ENCODE measurements at places on chromosomes 5 and 9.

DNA sequence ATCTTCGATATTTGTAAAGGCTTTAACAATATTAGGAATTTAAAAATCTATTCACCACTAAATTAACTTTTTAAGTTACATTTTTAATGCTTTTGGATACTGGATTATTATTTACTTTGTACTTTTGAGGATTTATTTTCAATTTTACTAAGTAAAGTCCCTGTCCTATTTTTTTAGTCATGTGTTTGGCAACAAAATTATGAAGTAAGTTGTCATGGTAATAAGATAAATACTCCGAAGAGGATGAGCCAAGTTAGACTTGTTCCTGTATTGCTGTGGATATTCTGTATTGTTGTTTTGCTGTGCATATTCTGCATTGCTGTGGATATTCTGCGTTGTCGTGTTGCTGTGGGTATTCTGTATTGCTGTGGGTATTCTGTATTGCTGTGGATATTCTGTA is 210.1 kb downstream of the MTRR start:
- no peak for DNase-seq

- DNase-seq: no peak
These were observed 32.4 kb downstream of the C9 start for GRCh38 chr5:39331861-39332381.

DNA sequence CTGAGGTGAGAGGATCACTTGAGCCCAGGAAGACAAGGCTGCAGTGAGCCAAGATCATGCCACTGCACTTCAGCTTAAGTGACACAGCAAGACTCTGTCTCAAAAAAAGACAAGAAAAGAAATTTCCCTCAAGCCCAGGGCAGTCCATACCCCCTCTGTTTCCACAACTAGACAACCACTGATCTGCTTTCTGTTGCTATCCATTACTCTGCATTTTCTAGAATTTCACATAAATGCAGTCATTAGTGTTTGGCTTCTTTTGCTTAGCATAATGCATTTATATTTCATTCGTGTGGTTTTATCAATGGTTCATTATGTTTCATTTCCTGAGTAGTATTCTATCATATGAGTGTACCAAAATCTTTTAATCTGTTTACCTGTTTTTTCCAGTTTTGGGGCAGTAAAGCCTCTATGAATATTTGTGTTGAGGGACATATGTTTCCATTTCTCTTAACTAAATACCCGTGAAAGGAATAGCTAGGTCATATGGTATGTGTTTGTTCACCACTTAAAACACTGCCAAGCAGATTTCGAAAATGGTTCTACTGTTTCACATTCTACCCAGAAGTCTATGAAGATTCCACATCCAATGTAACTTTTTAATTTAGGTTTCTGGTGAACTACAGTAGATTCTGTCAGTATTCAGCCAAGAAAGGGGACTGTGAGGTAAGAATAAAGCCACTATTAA is 271.8 kb downstream of the ZNF608 start:
- no peak for DNase-seq

- no peak for DNase-seq
These were observed 12.3 kb downstream of the ARSB start for GRCh38 chr5:78972654-78973428.

GRCh38 chr9:134944351-134944802 is 26.7 kb upstream of the FCN1 start:
- no peak for DNase-seq

DNA sequence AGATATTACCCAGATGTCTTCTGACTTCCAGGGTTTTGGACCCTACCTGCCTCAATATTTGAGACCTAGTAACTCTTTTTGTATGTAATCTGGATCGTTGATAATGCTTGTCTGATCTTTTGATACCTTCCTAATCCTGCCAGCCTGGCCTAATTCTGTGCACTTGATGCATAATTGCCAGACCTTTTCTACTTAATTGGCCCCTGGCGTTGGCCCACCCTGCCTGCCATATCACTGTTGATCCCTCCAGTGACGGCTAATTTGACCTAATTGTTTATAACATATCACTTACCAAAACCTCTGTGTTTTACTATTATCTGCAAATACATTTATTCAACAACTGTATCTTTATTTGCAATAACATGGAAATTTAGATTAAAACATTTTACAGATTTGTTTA is 49.0 kb downstream of the SLC44A1 start:
- DNase-seq: no peak

DNA sequence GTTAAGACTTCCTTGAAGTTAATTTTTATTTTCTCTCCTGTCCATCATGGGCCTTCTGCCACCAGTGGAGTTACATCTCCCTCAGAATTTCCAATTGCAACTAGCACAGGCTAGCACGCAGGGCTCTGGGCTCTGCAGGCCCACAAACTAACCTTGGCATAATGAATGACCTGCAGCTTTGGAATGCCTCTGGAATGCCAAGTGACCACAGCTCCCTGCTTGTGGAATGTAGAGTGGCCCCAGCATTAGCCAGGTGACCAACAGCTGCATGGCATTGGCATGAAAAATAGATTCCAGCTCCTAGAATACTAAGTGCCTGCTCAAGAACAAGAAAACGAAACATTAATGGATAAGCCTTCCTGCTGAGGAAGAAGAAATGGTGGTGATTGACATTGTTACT is 726.1 kb downstream of the BRINP1 start:
- no peak for DNase-seq

- no peak for DNase-seq
These were observed 87.0 kb upstream of the GLIS3 start for GRCh38 chr9:4386819-4387218.
